ENCODE measurements at places on chromosomes 3 and 15. TPM values are rescaled to one million over a fixed set of nuclear protein-coding genes. Genes with fewer than 3 reads are reported as not detected.

The RPL39L gene
- 17.3 TPM for polyA plus RNA-seq

DNA sequence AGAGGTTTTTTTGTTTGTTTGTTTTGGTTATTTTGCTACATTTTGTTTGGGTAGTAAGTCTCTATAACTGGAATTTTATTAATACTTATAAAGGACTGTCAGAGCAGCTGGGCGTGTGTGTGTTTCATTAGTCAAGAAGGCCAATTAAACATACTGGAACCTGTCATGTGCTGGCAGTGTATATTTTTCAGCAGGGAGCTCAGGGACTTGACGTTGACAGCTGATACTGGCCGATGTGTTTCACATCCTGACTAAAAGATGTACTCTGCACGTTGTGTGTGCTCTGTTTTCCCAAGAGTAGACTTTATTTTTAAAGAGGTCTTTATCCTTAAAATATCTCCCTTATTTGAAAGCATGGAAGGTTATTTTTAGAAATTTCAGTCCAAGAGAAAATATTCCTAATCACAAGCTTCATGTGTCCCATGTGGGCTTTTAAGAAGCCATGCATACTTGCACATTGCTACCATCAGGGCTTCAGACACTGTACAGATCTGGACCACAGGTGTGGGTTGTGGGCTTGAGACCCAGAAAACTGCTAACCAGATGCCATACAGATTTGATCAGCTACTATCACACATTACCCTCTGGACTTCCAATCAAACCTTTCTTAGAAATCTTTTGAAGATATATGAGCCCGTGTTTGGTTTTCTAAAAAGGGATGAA lies 135.9 kb downstream of the FEZF2 start:
- DNase-seq, result no peak

The POLR2H gene
- 111 TPM for polyA plus RNA-seq

DNA sequence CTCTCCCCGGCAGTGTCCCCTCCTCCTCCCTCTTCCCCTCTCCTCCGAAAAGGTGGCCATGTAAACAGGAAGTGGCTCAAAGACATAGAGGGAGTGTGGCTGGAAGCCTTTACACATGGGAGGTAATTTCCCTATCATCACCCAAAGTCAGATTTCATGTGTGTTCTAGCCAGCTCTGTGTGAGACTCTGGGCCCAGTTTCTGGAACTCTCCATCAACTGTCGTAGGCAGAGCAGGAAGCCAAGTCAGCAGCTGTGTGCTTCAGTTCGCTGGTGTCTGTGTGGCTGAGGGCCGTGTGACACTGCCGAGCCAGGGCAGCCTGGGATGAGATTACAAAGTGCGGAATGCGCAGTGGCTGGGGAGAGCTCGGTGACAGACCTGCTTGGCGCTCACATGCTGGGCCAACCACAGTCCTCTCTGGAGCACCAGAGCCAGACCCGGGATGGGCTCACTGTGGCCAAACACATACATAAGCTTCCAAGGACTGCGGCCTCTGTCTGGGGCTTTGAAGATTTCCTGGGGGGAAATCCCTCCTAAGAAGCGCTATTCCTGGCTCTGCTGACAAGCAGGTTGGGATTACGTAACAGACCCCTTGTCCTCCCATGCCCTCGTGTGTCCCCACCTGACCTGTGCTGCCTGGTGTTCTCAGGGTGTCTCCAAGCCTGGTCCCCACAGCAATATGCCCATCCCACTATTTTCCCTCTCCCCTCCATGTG lies 50.7 kb downstream of the UMPS start:
- DNase-seq, result no peak

The GOLGA8T gene
- polyA plus RNA-seq, result 0.79 TPM

- no peak for DNase-seq
Observed at GRCh38 chr3:156818890-156819289, 7.3 kb upstream of the LEKR1 start.

DNA sequence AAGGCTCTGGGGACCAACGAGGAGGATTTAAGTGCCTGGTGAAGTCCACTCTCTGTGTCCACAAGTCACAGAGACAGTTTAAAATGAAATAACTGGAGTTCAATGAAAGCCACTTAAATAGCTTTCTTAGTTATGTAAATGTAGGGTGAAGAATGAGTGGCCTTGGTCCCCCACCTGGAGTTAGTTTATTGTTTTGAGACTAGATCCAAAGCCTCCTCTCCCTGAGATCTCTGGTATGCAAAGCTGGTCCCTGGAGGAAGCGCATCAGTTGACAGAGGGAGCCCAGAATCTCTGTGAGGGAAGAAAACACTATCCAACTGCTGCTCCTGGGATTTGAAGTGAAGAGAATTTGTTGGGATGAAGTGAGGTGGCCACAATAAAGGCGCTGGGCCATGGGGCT lies 40.5 kb downstream of the EXOG start:
- DNase-seq, result no peak

- no peak for DNase-seq
Observed at GRCh38 chr3:42529468-42529867, 27.0 kb downstream of the VIPR1 start.

DNA sequence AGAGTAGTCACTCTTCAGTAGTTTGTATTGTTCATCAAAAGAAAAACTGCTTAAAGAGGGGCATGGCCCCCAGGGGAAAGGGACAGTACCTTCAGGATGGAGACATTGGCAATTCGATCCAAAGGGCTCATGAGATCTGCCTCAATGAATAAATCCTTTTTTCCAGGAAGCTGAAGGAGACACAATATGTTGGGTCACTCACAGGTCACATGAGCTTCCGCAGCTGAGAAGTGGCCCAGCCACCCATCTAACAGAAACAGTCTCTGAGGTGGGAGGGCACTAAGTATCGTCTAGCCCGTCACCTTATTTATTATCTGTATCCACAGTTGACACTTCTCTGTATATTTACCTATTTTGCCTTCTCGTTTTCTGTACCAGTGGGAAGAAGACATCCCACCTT lies 4.7 kb downstream of the VPS33B start:
- no peak for DNase-seq

- no peak for DNase-seq
Observed at GRCh38 chr15:36810656-36811449, 231.4 kb downstream of the CDIN1 start.

DNA sequence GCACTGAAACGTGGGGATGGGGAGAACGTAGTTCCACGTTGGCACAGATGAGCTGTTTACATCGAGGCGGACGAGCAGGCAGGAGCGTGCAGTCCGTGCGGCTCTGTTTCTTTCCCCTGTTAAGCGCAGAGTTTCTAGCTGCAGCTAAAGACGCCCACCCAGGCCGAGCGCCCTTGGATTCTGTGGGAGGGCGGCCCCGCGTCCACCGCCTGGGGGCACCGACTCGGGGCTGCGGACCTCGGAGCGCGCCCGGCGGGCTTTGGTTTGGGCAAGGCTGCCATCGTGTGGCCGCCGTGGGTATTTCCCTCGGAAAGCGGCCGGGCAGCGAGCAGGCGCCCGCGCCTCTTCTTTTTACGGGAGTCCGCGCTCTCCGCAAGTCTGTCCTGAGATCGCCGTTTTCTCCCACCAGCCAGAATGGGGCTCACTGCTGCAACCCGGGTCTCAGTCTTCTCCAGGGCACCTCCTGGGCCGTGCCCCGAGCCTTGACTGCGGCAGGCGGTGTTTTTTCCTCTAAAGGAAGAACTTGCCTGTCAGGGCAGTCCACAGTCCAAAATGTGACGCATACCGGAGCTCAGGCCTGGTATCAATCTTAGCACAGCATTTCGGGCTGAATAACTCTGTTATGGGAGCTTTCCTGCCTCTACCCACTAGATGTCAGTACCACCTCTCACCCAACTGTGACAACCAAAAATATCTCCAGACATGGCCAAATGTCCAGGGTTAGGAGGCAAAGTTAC lies 219.9 kb upstream of the IGF1R start:
- no peak for DNase-seq

DNA sequence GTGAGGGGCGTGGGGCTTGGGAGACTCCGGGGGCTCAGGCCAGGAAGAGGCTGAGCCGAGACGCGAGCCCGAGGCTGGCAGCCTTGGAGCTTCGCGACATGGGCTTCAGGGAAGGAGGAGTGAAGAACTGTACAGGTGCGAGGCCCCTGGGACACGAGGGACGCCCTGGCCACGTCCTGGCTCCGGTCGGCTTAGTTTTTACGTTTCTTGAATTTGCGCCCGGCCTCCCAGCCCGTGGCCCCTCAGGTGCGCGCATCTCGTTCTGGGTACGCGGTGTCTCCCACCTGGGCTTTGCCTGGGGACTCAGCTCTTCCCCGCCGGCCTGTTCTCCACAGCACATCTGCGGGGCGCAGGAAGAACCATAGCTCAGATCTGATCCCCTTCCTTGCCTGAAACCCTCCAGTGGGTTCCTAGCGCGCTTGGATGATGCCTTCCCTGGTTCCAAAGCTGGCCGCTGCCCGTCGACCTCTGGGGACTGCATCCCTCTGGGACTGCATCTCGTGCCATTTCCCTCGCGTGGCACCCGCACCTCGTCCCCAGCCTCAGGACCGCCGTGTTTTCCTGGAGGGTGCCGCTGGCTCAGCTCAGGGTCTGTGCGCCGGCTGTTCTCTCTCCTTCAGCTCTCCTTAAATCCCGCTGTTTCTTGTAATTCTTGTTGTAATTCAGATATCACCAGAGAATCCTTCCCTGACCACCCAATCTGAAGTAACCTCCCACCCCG lies 614 bp downstream of the CHCHD6 start:
- no peak for DNase-seq

DNA sequence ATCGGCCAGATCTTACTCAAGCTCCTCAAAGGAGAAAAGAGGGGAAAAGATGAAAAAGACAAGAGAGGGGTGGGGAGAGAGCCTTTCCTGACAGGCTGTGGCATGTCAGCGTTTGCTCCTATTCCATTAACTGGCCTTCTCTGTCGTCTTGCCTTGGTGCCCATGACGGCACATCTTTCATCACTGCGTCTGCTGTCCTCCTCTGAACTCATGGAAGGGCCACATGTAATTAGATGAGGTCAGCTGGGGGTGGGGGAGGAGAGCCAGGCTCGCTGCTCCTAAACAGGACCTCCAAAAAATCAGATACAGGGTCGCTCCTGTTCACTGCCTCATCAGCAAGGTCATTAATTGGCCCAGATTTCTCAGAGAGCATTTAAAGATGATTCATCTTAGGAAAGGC lies 49.7 kb downstream of the LRTM1 start:
- no peak for DNase-seq

DNA sequence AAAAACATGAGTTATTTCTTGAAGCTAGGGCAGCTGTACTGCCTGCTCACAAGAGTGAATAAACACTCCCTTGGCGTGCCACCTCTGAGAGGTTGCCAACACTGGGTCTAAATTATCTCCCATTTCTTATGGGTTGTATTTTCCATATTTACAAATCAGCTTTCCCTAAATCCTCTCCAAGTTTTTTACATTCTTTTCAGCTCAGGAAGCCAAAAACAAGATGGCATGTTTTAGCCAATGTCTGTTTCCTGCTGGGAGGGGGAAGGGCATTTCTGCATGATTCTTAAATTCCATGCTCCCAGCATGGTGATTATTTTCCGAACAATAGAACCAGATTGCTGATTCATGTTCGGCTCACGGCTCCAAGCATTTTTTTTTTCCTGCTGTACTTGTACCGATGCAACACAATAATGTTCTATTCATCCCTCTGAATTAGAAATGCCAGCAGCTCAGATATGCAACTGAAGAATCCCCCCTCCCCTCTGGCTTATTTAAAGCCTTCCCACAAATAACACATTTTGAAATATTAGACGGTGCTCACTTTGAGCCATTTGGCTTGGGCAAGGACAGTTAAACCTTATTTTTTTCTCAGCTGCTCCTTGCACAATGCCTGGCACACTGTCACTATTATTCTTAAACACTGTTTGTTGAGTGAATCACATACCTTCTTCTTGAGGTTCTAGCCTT lies 252.5 kb downstream of the THRB start:
- no peak for DNase-seq

DNA sequence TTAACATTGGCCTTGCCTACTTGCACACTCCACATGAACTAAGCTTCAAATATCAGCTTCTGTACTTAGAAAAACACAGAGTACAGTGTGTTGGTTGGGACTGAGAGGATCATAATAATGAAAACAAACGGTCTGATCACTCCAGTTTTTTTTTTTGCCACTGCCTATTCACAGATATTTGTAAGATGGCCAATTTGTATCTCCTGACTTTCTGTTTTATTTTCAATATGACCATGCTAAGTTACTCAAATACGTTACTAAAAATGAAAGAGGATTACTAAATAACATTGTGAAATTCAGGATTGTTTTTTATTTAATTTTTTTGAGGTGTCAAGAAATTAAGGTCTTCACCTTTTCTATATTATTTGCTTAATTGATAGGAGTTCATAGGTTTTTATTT lies 595.1 kb downstream of the TUSC7 start:
- no peak for DNase-seq
